ENCODE measurements at places on chromosomes 2 and 18.

- ATAC-seq, result no peak
Measured at GRCh38 chr2:147850838-147851237, 6.0 kb downstream of the ACVR2A start.

DNA sequence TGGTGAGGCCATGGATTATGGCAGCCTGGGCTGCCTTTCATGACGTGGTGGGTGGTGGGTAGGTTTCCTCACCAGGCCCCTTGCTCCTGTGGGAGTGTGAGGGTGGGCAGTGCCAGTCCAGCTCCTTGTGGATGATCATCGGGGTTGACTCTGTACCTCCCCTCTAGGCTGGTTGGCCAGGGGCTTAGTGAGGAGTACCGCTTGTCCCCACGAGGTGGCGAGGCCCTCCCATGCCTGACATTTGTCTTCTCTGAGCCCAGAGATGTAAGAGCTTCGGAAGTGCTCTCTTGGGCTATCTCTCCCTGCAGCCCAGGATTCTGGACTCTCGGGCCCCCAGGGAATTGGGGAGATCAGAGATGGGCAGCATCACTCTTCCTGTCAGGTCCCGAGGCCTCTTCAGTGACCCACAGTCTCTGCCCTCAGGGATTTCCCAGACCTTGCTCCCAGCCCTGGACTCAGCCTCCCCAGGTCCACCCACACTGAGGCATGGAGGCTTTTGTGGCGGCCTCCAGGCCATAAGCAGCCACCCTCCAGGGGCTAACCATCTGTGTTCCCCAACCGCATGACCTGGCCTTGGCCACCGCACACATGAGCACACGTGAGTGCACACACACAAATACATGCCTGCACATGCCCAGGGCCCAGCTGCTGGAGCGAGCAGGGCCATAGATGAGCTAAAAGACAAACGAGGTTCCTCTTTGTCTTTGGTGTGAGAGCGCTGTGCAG is 6.5 kb downstream of the SPR start:
- ATAC-seq, result peak; percentile 78

DNA sequence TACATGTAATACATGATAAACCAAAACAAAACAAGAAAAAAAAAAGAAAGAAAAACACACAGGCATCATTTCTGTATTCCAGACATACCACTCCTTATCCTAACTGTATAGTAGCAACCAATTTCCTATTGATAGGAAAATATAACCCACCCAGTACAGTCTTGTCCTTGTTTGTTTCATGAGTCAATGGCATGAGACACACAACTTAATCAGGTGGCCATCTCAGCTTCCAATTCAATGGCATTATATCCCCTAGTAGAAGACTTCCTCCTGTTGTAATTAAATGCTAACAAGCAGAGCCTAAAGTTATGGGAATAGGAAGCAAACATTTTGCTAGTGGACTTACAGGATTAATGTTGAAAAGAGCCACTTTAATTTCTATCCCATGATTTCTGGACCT is 121.0 kb upstream of the NOL4 start:
- ATAC-seq, result no peak

GRCh38 chr2:240685771-240686371 is 3.2 kb upstream of the AQP12B start:
- peak; percentile 36 for ATAC-seq

DNA sequence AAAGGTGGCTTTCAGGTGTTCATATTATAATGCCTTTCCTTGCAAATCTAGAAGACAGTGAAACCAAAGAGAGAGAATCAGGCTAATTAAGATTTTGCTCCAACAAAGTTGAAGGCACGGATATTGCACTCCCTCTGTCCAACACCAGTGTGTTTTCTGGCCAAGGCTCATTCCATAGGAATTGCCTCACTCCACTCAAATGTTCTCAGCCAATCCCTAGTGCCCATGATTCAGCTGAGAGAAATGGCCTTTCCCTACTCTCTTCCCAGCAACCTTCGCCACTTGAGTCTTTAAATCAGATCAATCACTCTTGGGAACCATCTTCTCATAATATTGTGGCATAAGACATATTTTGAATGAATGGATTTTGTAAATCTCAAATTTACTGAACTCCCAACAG is 768.2 kb upstream of the ACVR2A start:
- ATAC-seq, result no peak

All from motor neuron (in vitro differentiated cells).